ENCODE measurements at places on chromosomes 12 and 14. TPM values are rescaled to one million over a fixed set of nuclear protein-coding genes. Genes with fewer than 3 reads are reported as not detected.

Gene FSCB
- 2.2 TPM for total RNA-seq

Gene CARMIL3
- 1.2 TPM for total RNA-seq

- no peak for DNase-seq
These were observed 21.9 kb downstream of the CEP170B start for GRCh38 chr14:104886690-104887622.

GRCh38 chr14:101200008-101200649, 296.6 kb upstream of the RTL1 start:
- DNase-seq = no peak

- DNase-seq = peak; percentile 69
These were observed 9.3 kb upstream of the ITGA5 start for GRCh38 chr12:54428050-54429013.

- DNase-seq = no peak
These were observed 49.1 kb downstream of the ANKS1B start for GRCh38 chr12:99935608-99936007.

- no peak for DNase-seq
These were observed 158.0 kb downstream of the CAPZA3 start for GRCh38 chr12:18895946-18896345.

DNA sequence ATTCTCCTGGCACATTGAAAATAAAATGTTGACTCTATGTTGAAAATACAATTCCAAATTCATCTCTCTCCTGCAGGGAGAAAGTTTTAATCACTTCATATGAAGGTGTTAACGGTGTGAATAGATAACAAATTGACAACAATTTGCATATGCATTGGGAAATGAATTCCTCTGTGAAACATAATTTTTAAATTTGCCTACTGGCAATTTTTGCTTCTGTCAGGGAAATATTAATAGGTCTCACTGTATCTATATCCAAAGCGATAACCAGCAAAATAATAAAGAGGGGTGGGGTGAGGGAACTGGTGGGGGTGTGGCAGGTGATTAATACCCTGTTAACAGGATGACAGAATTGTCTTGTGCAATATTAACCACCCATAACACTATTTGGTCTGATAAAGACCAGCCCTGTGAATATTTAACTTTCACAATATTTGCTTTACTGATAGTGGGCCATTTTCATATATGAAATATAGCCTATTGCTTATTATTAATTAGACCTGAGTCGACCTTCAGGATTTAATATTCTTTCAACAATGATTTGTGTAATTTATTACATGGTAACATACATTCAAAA, 239.0 kb upstream of the SSTR1 start:
- DNase-seq = no peak
